ENCODE measurements at places on chromosomes 16 and 17.

- no peak for DNase-seq
Observed at GRCh38 chr16:29686740-29687332, 7.9 kb downstream of the QPRT start.

DNA sequence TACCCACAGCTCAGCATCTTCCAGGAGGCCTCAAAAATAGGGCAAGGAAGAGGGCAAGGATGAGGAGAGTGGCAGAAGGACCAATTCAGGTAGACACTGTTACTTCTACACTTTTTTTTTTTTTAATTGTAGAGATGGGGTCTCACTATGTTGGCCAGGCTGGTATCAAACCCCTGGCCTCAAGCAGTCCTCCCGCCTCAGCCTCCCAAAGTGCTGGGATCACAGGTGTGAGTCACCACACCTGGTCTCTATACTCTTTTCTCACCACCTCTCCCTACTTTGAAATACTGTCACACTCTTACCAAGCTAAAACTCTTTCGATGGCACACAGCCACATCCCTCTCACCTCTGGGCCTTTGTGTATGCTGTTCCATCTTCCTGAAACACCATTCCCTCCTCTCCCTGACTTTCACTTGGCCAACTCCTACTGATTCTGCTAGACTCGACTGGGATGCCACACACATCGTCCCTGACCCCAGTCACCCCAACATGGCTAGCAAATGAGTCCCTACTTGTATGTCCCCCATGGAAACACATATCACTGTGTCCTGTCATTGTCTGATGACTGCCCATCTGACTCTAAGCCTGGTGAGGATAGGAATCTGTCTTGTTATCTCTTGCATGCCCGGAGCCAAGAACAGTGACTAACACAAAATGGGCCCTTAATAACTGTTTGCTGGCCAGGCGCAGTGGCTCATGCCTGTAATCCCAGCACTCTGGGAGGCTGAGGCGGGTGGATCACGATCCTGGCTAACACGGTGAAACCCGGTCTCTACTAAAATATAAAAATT, 7.2 kb upstream of the SLC43A2 start:
- no peak for DNase-seq

GRCh38 chr17:63740464-63741142, 996 bp downstream of the STRADA start:
- no peak for DNase-seq

GRCh38 chr17:78522031-78522809, 55.0 kb downstream of the DNAH17 start:
- DNase-seq = no peak

- DNase-seq = no peak
Observed at GRCh38 chr16:50553182-50553710, 5.0 kb downstream of the NKD1 start.

- no peak for DNase-seq
Observed at GRCh38 chr17:42920106-42920900, 19.7 kb downstream of the G6PC1 start.

- no peak for DNase-seq
Observed at GRCh38 chr17:75439287-75439686, 17.1 kb upstream of the TMEM94 start.

- no peak for DNase-seq
Observed at GRCh38 chr16:86510465-86511261, at the start of gene FOXF1. Gene FOXF1 (plus strand): TSS chr16:86510527. CDS start chr16:86510570, 43 bp downstream.

DNA sequence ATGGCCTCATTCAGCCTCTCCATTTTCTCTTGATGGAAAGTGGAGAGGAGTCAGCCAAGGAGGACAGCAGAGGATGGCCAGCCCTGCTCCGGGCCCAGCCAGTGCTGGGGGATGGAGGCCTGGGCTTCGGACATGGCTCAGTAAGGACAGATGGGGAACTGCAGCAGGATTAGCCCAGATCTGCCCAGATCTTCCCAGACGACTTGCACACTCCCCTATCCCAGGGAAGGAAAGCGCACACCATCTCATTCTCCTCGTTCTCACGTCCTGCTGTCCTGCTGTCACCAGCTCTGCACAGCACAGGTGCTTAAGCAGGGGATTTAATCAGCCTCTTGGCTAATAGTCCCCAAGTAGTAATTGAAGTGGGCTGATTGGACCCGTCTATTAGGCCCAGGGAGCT, 100.2 kb upstream of the SDK2 start:
- DNase-seq = no peak

- DNase-seq = no peak
Observed at GRCh38 chr16:81786321-81786720, 7.2 kb downstream of the PLCG2 start.

GRCh38 chr16:2689968-2690801, 7.9 kb downstream of the KCTD5 start:
- DNase-seq = no peak

DNA sequence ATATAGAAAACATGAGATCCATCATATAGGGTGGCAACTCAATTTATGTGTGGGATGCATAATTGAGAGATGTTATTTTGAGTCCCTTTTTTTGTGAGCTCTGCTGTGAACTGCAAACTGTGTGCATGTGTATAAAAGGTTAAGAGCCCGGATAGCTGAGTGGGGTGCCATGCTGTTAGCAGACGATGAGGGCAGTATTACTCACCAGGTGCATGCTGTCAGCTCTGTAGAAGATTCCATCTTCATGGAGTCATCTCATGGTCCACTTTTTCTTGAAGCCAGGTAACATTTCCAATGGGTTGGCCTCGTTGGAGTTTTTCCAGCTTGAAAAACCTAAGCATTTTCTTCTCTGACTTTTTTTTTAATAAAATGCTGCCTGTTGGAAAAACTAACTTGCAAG, 43.0 kb upstream of the RHBDL3 start:
- DNase-seq = no peak

- no peak for DNase-seq
Observed at GRCh38 chr16:67652578-67653127, 7.4 kb downstream of the ACD start.

- DNase-seq = no peak
Observed at GRCh38 chr16:80691111-80691741, 113.2 kb downstream of the CDYL2 start.
